Fibroblast of the conjunctiva (primary cell): ENCODE measurements at places on chromosomes 5 and 9.

- peak; percentile 70 for DNase-seq
Measured at GRCh38 chr5:57566914-57567313, 84.3 kb upstream of the ACTBL2 start.

DNA sequence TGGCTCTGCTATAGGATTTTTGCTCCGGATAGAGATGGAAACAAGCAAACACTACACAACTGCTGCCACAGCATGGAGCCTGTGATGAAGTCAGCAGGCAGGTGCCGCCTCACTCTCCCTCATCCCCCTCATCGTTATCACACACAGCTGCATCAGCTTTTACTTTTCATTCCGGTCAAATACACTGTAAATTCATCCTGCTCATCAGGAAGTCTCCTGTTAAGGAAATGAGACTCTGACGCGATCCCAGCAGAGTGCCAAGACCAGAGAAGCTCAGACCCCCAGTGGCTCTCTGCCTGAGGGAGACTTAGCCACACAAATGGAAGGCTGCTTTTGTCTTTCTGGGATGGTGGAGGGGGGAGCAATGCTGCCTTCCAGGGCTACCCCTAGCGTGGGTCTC lies 270.2 kb downstream of the ELAVL2 start:
- DNase-seq = no peak

GRCh38 chr5:87300744-87301143 lies 33.1 kb downstream of the RASA1 start:
- DNase-seq = peak; percentile 59

GRCh38 chr5:115389799-115390382 lies 93.4 kb upstream of the CCDC112 start:
- no peak for DNase-seq

DNA sequence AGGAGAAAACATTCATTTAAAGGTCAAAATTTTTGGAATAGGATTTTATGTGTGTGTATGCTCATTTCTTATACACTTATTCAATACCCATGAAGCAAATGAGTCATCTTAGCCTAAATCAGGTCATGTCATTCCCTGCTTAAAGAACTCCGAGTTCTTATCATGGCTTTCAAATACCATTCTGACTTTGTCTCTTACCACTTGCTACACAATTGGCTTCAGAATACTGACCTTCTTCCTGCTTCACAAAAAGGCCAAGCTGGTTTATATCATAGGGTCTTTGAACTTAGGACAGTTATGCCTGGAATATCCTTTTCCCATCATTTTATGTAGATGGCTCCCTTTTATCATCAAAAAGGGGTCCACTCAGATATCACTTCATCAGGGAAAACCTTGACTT lies 652.2 kb upstream of the WWC1 start:
- DNase-seq = no peak

DNA sequence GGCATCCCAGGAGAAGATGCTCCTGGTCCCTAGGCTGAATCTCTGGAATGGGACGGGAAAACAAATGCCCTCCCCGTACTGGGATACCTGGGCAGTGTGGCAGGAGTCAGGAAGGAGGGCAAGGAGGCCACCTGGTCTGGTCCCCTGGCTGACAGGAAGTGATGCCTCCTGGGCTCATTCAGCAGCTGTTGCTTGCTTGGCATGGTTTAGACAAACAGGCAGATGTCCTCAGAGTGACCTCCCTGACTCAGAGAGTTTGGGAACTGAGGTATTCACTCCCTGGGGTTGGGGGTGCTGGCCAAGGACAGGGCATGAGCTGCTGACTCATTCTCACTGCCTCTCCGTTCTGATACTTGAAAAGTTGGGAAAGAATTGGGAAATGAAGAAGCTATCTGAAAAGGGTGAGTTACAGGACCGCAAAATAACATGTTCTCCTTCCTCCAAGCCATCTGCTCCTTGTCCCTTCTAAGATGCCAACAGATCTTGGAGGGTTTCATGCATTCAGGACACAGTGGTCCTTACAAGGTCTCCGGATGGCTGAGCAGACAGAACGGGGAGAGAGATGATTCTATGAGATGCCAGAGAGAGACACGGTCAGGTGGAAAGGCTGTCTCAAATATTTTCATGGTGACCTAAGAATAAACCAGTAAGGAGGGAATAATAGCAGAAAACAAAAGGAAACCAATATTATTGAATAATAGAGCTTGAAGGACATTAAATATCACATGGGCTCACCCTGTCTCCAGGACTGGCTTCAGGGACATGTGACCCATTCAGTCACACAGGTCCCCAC lies 534.5 kb downstream of the BNC2 start:
- peak; percentile 90 for DNase-seq
